ENCODE measurements at places on chromosomes 2 and 18. TPM values are rescaled to one million over a fixed set of nuclear protein-coding genes. Genes with fewer than 3 reads are reported as not detected.
A peak's percentile ranks its signal among the peaks of the same experiment; 100 is the strongest.

DNA sequence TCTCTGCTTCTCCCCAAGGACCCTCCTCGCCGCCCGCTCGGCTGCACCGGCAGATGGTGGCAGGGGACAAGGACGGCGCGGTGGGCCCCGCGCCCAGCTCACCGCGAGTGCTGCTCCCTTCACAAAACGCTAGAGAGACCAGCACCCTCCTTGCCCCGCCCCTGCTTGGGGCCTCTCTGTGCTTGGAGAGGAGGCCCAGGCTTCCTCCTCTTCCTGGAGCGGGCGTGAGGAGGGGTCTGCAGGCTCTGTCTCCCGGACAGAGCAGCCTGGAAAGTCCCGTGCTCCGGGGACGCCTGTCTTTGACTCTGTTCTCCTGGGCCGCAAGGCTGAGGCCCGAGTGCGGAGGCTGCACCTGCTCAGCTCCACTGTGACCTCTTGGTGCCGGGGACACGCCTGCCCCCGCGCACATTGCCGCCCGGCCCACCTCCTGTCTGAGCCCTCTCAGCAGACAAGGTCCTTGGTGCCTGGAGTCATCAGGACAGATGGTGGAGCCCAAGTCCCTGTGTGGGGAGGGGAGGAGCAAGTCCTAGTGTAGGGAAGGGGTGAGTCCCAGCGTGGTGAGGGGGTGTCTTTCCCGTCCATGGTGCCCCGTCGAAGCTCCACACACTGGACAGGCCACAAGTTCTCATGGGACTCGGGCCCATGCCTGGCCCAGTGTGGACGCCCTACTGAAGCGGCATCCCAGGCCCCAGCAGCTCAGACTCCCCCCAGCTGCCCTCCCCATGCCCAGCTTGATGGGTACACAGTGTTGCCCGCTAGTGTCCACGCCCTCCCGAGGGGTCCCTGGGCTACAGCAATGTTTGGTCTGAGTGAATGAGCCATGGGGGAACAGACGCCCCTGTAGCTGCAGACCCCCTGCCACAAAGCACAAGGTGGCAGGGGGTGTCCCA is 33.8 kb downstream of the RTP5 start:
- peak; percentile 18 for DNase-seq

GRCh38 chr2:128695646-128696220 is 377.1 kb upstream of the HS6ST1 start:
- DNase-seq: no peak

DNA sequence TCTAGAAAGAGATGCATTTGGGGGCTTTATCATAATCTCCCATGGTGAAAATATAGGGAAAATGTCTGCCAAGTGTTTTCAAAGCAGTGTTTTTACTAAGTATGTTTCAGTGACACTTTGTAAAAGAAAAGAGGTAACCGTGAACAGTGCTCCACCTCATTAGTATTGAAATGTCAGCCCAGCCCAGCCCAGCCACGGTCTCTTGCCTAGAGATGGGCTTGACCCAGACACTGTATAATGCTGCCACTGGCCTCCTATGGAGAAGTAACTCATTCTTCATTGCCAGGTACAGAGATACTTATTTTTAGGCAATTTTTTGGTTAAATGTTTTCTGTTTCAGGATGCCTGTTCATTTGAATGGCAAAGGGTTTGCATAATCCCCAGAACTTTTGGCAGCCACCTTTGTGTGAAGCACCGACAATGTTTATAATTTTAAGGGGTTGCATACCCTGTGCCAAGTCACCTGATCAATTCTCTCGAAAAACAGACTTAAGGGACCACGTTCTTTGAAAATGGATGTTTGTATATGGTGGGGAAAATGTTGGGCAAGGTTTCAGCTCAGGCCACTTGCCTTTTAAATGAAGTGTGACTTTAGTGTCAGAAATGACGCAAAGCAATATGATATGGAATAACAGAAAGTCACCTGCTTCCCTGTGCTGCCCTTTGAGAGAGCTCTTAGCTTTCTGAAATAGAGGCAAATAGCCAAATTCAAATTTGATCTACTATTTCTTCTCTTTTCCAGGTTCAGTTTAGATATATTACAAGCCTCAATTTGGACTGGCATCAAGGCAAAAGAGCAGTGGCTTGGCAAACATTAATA is 314.5 kb upstream of the RGPD4 start:
- DNase-seq: no peak

The EHBP1 gene
- 107 TPM for total RNA-seq

DNA sequence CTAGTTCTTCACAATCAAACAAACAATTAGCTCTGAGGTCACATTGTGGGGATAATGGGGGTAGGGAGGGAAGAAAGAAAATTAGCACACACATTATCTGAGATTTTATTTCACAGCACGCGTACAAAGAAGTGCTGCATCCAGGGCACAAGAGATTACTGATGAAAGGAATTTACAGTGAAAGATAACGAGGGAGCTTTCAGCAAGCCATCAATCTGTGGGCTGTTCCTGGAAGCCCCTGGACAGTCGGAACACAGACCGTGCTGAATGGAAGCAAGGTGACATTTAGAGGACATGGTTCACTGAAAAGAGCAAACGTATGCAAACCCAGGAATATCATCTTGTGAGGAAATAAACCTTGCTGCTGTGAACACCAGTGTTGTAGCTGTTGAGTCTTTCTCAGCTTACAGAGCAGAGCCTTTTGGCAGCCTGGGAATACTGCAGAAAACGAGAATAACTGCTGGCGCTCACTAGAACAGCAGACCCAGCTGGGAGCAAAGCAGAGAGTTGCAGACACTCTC is 63.2 kb downstream of the SCG2 start:
- no peak for DNase-seq

DNA sequence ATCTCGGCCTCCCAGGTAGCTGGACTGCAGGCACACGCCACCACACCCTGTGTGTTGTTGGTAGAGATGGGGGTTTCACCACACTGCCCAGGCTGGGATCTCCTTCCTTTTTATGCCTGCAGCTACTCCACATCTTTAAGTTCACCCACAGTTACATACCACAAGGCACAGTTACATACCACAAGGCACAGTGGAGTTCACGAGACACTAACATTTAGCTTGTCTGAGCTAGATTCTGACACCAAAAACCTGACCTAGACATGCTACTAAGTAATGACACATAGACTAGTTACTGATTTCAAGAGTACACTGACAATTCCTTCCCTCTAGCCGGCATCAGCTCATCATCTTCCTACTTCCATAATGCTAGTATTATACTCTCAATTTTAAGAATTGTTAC is 4.3 kb downstream of the POLR2D start:
- no peak for DNase-seq

The NEU2 gene
- total RNA-seq: not detected

GRCh38 chr2:75428646-75429443 is 131.9 kb downstream of the EVA1A start:
- no peak for DNase-seq

DNA sequence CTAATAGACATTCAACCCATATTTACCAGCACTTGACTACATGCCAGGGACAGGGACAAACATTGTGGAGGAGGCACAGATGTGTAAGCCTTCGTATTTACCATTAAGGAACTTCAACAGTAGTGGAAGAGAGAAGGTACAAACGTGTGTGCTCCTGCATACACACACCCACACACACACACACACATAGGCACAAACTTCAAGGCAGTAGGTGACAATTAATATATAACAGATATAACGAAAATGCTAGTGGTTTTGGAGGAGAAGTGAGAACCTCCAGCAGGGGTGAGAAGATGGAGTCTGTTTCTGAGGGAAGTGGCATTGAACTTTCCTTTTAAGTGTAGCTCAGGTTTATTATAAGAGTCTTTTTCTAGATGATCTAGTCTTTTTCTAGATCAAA is 231.1 kb downstream of the SETBP1 start:
- DNase-seq: no peak
